Stimulated activated naive CD4-positive, alpha-beta T cell treated with Interleukin-2 at 50 U/mL for 16 hours (primary cell): ENCODE measurements at places on chromosomes 5 and 9.

- DNase-seq, result no peak
Observed at GRCh38 chr5:175129121-175129520, 314.9 kb downstream of the DRD1 start.

- peak; percentile 46 for DNase-seq
Observed at GRCh38 chr5:88690409-88691229, 192.4 kb downstream of the MEF2C start.

DNA sequence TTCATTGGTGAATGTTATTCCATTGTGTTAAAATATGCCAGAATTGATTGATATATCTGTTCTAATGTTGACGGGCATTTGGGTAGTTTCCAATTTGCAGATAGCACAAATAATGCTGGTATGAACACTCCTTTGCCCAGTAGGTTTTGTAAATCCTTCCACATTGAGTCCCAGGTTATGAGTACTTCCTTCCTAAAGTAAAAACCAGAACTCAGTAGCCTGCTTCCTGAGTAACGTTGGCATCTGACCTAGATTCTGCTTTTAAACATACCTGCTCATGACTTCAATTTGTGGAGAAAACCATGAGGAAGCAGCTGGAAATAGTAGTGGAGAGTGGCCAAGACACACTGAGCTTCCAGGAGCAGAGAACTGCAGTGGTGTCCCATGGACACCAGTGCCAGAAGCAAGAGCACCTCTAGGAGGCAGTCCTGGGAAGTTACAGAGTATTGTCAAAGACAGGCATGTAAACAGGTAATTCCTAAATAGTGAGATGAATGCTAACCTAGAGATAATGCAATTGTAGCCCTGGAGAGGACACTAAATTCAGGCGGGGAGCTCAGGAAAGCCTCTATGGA lies 24.3 kb upstream of the RASGRF2 start:
- DNase-seq, result no peak

- DNase-seq, result no peak
Observed at GRCh38 chr5:9387879-9388278, 158.0 kb downstream of the SEMA5A start.

DNA sequence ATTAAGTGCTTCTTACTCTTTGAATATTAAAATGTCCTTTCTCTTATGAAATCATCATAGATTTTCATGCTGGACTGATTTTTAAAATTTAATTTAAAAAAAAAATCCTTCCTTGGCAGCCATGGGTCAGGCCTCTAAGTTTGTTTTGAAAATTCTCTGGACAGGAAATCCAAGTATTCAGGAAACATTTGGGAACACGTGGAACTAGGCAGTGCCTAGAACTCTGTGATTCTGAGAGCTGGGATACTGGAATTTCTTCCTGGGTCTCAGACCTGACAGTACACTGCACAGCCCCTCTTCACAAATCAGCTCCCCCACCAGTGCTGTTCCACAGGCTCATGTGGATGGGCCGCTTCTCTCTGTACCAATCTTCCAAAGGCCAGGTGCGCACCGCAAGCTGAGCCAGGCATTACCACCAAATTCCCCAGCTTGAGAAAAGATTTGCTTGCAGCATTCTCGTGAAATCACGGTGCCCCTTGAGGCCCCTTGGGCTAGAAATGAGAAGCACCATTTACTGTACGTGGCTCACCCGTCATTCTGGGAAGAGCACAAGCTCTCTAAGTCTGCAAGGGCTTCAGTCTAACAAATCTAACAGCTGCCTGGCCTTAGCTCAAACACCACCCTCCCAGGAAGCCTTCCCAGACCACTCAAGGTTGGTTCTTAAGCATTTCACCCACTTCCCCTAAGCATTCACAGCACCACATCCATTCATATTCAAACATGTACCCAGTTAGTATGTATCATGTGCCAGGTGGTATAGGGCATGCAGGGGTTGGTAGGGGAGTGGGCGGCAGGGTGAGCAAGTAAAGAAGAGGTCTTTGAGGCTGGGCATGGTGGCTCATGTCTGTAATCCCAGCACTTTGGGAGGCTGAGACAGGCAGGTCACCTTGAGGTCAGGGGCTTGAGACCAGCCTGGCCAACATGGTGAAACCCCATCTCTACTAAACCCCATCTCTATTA lies 26.5 kb downstream of the B4GALT1 start:
- no peak for DNase-seq

- DNase-seq, result no peak
Observed at GRCh38 chr9:136982232-136983051, at the start of gene LCNL1. TSS of gene LCNL1 (plus strand) at chr9:136982993. CDS start at chr9:136983587, 594 bp downstream.

- no peak for DNase-seq
Observed at GRCh38 chr5:141960018-141960417, 2.0 kb upstream of the PCDH12 start.

DNA sequence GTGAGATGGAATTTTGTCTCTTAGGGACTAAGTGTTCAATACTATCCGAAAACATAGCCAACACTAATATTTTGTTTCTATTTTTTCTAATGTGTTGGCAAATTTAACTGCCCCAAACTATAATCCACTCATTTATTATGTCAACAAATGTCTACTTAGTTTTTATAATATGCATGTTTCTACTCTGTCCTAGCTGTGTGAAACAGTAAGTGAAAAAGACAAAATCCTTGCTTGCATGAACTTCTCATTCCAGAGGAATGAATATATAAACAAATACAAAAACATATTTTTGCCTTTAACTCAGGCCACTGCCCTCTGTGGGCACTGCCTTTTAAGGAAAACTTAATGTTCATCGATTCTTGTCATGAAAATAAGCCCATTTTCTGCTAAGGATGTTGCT lies 1275.4 kb upstream of the CDH18 start:
- DNase-seq, result no peak

- DNase-seq, result no peak
Observed at GRCh38 chr5:180636016-180636402, 13.4 kb downstream of the FLT4 start.

DNA sequence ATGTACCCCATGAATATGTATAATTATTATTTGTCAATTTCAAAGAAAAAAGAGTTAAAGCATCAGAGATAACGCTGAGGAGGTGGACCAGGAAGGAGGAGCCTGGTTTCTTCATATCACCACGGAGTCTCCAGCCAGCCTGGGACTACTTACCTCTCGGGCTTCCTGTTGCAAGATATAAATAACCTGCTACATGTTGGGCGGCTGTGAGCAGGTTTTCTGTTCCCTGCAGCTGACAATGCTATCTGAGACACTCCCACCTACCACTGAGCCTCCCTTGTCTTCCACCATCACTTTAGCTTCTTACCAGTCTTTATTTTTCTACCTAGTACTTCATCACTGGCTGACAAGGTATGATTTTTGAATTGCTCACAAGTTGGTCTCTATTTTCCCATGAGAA lies 102.7 kb upstream of the CPEB4 start:
- no peak for DNase-seq

- no peak for DNase-seq
Observed at GRCh38 chr9:68643901-68644809, 60.9 kb upstream of the PIP5K1B start.

GRCh38 chr5:38456657-38457399 lies 99.6 kb downstream of the LIFR start:
- DNase-seq, result no peak

- no peak for DNase-seq
Observed at GRCh38 chr5:54835647-54836046, 149.7 kb downstream of the ESM1 start.

DNA sequence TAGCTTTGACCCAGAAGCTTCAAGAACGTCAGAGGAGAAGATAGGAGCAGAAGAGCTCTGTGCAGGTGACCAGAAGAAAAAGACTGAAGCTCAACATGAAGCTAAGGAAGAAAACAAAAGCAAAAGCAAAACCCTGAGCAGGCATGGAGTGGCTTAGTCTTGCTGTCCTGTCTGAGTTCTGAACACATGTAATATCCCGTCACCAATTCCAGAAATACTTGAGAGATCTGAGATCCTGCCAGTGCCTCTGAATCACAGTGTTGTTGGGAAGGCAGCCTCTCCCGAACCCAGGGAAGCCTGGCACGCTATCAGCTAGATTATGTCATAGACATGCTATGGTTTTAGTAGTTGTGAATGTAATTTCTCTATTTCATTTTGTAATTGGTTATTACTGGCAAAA lies 235.7 kb downstream of the ICE1 start:
- DNase-seq, result no peak

DNA sequence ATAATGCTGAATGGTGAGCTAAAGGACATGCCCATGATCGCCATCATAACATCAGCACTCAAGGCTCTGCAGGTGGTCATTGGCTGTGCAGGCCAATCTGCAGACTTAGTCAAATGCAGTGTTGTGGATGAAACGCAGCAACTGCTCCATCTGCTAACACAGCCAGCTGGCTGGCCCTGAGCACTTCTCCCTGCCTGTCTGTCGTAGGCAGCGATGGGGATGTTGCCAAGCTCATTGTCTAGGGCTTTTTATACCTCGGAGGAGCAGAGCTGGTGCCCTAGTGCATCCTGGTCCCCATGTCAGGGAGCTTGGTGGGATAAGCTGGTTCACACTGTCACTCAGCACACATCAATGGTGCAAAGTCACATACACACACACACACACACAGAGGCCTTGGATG lies 189.4 kb downstream of the TENT4A start:
- DNase-seq, result no peak

GRCh38 chr9:72363236-72363635 lies 1.8 kb downstream of the ZFAND5 start:
- no peak for DNase-seq

DNA sequence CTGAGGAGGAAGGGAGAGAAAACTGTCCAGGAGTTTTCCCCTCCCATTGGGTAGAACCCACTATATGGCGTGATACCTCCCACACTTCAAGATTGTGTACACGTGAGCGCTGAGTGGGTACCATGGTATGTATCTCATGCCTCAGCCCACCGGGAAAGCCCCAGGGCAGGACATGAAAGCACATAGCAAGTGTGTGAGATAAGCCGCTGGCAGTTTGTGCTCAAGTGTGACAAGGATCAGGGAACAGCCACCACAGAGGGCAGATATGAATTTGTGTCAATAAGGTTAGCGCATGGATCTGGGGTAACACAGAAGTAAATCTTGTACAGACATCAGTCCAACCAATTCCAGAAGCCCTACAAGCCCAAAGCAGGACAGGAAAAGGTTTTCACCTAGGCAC lies 42.6 kb upstream of the NAA35 start:
- DNase-seq, result no peak

DNA sequence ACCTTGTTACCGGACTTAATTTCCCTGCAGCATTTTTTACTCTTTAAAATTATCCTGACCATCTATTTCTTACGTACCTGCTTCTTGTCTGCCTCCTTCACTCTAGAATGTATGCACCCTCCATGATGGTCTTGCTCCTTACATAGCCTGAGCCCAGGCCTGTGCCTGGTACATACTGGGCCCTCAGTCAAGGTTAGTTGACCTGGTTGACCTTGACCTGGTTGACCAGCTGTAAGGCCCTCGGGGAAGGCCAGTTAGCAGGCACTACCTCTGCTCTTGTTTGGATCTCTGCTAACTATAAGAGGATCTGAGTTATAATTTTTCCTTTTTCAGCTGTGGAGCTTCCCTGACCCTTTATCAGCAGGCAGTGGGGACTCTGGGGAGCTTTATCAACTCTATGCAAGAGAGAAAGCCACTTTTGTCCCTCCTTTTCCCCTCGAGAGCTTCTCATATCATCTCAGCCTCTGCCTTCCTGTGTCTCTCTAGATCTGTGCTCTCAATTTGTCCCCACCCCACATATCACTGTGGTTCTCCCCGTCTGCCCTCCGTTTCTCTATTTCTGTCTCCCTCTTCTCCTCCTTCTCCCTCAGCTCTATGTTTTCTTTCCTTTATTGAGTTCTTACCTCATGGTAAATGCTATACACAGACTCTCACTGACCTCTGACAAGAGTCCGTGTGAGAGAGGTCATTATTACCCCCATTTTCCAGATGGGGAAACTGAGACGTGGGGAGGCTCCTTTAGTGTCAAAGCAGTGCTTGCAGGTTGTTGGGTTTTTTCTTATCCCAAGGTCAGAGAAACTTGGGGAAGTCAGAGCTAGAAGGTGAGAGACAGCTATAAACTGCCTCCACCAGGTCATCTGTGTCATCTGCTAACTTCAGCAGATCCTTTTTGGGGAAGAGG lies 28.6 kb downstream of the SPRY4 start:
- no peak for DNase-seq

- DNase-seq, result no peak
Observed at GRCh38 chr5:106454651-106455415, 1215.9 kb downstream of the EFNA5 start.

- DNase-seq, result no peak
Observed at GRCh38 chr5:60699288-60699608, 718 bp downstream of the DEPDC1B start.

DNA sequence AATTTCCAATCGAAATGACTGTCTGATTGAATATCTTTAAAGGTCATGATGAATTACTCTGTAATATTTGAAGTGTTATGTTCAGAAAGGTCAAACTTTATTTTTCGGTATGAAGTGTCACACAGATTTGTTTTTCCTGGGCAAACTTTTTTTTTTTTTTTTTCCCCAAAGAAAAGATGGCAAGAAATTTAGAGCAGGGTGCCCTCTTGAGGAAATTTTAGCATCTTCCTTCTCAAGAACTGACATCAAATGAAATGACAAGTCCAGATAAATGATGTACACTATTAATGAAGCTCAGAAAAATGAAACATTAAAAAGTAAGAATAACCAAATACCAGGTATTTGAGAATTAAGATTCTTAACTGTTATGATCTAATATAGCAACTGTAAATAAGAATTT lies 123.6 kb downstream of the INVS start:
- no peak for DNase-seq

GRCh38 chr5:58751222-58751837 lies 168.5 kb downstream of the RAB3C start:
- no peak for DNase-seq

DNA sequence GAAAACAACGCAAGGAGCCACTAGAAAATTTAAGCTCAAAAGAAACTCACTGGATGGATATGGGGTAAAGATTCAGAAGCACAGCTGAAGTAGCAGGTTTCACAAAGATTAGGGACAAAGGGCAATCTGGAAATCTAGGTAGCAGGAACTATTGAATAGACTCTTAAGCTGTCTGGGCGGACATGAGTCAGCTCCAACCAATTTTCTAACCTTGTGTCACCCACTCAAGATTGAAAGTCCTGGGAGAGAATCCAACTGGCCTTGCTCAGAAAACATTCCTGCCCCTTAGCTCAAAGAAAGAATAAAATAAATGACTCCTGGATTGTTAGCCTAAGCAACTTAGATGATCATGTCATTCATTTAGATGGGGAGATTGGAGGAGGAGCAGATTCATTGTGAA lies 69.2 kb downstream of the STK32A start:
- DNase-seq, result no peak

- no peak for DNase-seq
Observed at GRCh38 chr5:133333326-133334150, 278.8 kb downstream of the FSTL4 start.
